ENCODE measurements at places on chromosomes 2 and 18.

DNA sequence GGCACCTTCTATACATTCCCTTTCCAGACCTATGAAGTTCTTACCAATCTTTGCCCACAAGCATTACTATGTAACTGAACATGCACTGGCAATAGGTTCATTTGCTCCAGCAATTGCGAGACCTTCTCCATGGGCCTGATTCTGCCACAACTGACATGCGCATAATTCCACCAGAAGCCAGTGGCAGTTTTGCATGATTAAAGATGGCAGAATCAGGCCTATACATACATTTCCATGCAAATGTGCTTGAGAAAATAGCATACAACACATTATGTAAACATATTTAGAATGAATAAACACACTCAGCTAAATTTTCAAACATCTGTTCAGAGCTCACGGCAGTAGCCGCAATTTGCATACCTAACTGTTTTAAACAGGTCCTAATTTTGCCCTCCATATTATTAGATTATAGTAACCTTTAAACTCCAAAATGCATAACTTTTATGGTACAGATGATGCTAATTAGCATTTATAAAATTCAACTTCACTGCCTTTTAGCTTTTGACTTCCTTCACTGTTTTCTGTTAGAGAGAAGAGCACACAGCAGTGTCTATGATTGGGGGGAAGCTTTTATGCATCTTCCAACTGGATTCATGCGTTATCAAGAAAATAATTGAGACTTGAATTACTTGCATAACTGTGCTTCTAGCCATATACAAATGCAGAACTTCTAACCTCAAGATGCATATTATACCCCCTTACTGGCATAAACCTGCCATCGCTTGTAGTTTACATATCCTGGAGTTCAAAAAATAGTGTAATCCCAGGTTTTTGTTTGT, 155.3 kb upstream of the CDH19 start:
- no peak for DNase-seq

DNA sequence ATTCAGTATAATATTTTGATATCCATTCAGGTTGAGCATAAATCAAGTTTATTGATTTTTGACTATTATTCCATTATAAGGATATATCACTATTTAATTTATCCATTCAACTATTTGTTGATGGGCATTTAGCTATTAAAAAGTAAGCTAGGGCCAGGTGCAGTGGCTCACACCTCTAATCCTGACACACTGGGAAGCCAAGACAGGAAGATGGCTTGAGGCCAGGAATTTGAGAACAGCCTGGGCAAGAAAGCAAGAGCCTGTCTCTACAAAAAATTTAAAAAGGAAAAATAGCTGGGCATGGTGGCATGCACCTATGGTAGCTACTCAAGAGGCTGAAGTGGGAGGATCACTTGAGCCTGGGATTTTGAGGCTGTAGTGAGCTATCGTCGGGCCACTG, 183.5 kb downstream of the HNMT start:
- DNase-seq, result no peak

- DNase-seq, result no peak
Measured at GRCh38 chr2:131475831-131476230, at the start of gene TUBA3D. Gene TUBA3D, plus strand, starts transcription at chr2:131476119. Its CDS starts 81 bp downstream, at chr2:131476200.

DNA sequence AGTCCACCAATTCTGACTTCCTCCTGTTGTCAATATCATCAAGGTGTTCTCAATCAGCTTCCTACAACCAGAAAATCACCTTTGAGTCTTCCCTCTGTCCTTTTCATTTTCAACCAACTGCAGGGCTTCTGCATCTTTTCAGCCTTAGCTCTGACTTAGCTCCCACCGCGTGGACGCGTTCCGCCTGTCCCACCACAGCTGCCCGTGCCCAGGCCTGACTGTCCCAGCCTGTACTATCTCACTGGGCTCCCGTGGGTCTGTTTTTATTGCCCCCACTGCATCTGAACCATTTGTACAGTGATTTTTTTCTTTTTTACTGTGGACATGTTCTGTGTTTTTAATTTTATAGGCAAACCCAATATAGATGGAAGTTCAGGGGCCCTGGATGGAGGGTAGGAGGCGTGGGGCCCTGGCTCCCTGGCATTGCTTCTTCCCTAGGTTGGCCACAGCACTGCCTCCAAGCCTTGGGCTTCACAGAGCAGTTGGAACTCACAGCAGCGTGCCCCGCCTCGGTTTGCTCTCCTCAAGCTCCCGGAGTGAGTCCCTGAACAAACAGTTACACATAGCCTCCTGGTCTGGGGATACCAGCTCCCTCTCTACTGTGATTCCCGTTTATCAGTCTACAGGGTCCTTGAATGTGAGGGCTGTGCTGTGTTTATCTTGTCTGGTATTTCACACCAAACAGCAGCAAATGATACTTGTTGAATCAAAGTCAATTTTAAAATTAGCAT, 280.6 kb upstream of the PXDN start:
- DNase-seq, result no peak

DNA sequence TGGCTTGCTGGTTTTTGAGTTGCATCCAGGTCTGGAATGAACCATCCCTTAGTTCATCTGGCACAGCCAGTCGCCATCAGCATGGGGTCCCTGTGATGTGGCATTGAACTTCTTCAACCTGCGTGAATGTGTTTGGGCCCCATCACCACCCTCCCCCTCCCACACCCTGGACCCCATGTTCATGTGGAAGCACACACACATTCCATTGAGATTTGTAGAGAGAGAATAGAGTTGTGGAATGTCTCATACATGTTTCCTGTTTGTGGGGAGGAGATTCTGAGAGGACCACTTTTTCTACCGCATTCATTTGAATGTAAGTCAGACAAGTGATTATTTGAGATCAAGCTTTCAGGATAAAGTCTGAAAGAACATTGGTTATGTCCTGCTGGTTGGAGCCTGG, 117.6 kb upstream of the EML6 start:
- DNase-seq, result peak; percentile 74

DNA sequence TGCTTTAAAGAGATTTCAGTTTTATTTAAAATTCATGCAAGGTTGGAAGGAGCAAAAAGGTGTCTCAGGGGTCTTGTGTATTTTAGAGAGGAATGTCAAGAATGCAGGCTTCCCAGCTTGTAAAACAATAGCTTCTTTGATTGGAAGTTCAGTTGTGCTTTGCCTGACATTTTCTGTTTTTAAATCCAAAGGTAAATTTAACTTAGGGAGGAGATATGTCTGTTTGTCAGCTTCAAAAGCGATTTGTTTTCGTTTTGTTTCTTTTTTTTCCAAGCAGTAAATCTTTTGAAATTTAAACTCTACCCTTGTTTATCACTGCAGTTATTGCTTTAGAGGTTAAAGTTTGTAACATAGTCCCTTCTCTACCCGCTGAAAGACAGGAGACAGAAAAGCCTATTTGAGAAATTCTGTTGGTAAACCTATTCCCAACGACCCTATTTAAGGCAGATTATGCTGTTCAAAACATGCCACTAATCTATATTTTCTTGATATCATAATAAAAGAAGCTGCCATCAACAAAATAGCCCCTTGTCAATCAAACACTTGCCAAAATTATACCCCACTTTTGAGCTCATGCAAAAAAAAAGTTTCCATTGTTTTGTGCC, 639.6 kb downstream of the IRS1 start:
- no peak for DNase-seq

- no peak for DNase-seq
Measured at GRCh38 chr2:110655701-110656100, 22.2 kb downstream of the BUB1 start.

DNA sequence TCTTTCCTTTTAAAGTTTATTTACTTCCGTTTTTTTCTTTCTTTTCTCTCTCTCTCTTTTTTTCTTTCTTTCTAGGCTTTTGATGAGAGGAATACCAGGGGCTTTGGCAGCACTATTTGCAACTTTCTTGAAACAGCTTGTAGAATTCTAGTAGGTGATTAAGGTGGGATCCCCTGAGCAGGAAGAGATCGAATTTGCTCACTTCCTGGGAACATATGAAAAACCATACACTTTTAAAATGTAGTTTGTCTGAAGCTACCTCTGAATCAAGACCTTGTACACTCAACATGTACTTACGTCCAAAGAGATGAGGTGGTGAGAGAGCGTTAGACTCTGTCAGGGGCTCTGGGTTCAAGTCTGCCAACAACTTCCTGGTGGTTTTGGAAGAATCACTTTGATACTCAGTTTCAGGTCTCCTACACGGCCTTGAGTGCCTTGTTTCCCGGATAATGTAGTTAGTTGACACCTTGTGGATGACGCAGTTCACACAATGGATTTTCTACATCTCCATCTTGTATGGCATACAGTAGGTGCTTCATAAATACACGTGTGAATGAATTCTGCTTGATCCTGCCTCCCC, 229.1 kb downstream of the MYCN start:
- DNase-seq, result no peak

DNA sequence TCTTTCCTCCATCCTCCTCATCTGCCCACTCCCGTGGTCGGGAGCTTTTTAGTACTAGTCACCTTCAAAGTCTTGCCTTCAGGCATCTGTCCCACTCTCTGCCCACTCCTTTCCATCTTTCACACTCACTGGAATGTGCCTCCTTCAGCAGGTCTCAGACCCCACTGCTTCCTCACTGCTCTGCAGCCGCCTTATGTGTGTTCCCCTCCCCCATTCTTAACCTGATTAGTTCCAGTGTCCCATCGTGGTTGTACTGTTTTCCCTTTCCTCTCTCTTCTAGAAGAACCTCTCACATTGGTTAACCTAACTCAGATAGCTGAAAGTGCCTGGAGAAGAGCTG, 3.0 kb downstream of the ARMC9 start:
- no peak for DNase-seq

DNA sequence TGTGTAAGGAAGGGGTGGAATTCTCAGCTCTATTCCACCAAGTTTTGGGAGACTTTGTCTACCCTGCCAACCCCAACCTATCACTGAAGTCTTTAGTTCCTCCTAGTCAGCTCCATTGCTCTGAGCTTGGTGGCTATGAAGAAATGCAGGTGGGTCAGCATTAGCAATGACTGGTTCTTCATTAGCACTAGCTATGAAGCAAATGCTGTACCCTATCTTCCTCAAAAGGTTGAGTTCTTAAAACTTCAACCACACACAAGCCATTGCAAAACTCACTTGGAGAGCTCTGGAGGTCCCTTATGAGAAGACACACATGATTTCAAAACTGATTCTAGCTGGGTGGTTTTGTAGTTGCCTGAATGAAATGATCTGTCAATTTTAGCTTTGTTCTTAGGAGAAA, 193.8 kb downstream of the IKZF2 start:
- DNase-seq, result no peak

DNA sequence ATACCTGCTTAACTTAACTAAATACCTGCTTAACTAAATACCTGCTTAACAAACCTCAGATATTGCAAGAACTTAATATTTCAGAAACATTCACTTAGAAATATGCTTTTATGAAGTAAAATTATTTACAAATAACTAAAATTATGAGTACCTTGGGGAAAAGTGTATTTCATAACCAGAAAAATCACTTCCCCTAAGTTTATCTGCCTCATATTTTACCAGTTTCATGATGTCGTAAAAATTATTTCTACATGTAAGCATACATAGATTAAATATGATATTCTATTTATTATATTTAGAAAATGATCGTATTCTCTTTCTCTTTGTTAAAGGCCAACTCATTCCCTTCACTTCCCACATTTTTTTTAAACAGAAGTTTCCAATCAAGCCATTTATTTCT, 41.5 kb upstream of the DSC1 start:
- no peak for DNase-seq

DNA sequence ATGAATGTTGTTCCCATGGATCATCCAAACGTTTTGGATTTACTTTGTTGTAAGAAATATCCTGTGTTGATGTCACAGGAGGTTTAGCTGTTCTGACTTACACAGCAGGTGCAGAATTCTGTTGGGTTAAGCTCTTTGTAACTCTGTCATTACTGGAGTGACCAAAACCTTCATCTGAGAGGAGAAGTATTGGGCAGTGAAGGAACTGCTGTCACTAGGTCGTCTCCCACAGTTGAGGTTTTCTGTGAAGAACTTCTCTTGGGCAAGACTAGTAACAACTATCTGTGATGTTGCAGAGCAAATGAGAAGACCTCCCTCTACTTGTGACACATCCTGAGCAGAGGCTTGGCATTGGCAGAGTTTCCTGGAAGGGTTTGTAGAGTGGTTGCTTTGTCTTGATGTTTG, 2.9 kb downstream of the SPTBN1 start:
- no peak for DNase-seq

DNA sequence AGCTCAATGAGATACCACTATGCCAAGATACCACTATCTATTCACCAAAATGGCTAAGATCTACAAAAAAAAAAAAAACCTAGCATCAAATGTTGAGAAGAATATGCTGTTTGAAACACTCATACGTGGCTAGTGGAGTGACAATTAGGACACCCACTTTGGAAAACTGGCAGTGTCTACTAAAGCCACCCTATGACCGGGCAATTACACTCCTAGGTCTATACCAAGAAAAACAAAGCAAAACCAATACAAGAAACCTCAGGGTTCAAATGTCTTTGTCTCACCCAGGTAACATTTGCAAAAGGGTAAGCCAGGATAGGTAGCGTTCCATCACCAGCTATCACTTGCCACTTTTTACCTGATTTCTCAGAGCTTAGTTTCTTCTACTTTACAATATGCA, 123.6 kb upstream of the CAB39 start:
- no peak for DNase-seq

GRCh38 chr2:215606219-215606618, 170.4 kb upstream of the FN1 start:
- DNase-seq, result no peak

GRCh38 chr2:10304458-10305253, 2.0 kb downstream of the HPCAL1 start:
- no peak for DNase-seq

GRCh38 chr18:61972389-61973264, 79.8 kb upstream of the RNF152 start:
- no peak for DNase-seq

- DNase-seq, result no peak
Measured at GRCh38 chr2:66702301-66702700, 267.4 kb downstream of the MEIS1 start.

- DNase-seq, result no peak
Measured at GRCh38 chr18:48161191-48161910, 230.9 kb upstream of the SMAD2 start.

GRCh38 chr2:112175333-112175732, 37.1 kb downstream of the FBLN7 start:
- no peak for DNase-seq

DNA sequence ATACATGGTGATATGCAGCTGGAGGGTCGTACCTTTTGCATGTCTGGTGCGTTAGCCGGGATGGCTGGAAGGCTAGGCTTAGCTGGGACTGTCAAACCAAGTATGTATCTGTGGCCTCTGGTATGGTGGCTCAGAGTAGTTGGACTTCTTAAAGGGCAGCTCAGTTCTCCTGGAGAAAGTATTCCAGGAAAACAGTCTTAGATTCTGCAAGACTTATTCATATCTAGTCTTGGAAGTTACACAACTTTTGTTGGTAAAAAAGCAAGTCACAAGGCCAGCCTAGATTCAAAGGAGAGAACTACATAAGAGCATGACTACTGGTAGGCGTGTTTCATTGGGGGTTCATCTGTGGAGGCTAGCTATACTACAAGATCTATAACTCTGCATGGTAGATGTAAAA, 45.5 kb downstream of the EML4 start:
- DNase-seq, result no peak

GRCh38 chr2:48362515-48362914, 167.4 kb upstream of the STON1 start:
- DNase-seq, result no peak

GRCh38 chr2:109222825-109223471, 93.9 kb downstream of the SH3RF3 start:
- DNase-seq, result no peak

- no peak for DNase-seq
Measured at GRCh38 chr2:205860885-205861284, 178.6 kb downstream of the NRP2 start.

- no peak for DNase-seq
Measured at GRCh38 chr2:235820571-235820970, 326.7 kb downstream of the AGAP1 start.

Measured in non-pigmented ciliary epithelial cell (primary cell).